CD14-positive monocyte (primary cell): ENCODE measurements at places on chromosomes 5 and 9. TPM values are rescaled to one million over a fixed set of nuclear protein-coding genes. Genes with fewer than 3 reads are reported as not detected.

TEX48 gene
- not detected for polyA plus RNA-seq

BAAT gene
- polyA plus RNA-seq = not detected in 2 replicates

GRCh38 chr5:134178096-134178419 lies 1.3 kb upstream of the SKP1 start:
- H3K4me3 ChIP-seq = no peak overlapping the region
- H3K4me1 ChIP-seq = peaks cover 11% of the 10 kb centered on the region
- peaks cover 4% of the 10 kb centered on the region for H3K36me3 ChIP-seq

SLIT3 gene
- polyA plus RNA-seq = not detected

SPINK1 gene
- polyA plus RNA-seq = not detected

FBXW11 gene
- polyA plus RNA-seq = 18.2 TPM

GRCh38 chr5:171785517-171785916 lies at the start of gene SMIM23:
Gene SMIM23 (plus strand): TSS chr5:171785817. CDS start chr5:171785872, 55 bp downstream.
- no peak for DNase-seq
- H3K36me3 ChIP-seq = no peaks in the 10 kb centered on the region
- H3K4me3 ChIP-seq = no peak within 1 kb of the TSS
- H3K27me3 ChIP-seq = no peaks in the 10 kb centered on the region
- H3K4me1 ChIP-seq = no peaks in the 10 kb centered on the region

PCDHB9 gene
- polyA plus RNA-seq = not detected

NKD2 gene
- not detected in 2 replicates for polyA plus RNA-seq

- no peaks in the 10 kb centered on the region for H3K36me3 ChIP-seq
Observed at GRCh38 chr9:89602978-89603766, 1.6 kb upstream of the GADD45G start.

GRCh38 chr9:112411626-112412027 lies 31.7 kb downstream of the HSDL2 start:
- H3K4me3 ChIP-seq = no peak overlapping the region
- DNase-seq = no peak
- H3K27ac ChIP-seq = no peak overlapping the region
- H3K27me3 ChIP-seq = no peaks in the 10 kb centered on the region
- peaks cover 11% of the 10 kb centered on the region for H3K4me1 ChIP-seq
- peaks cover 8% of the 10 kb centered on the region for H3K36me3 ChIP-seq

NR5A1 gene
- polyA plus RNA-seq = not detected

ADAMTS16 gene
- not detected in 2 replicates for polyA plus RNA-seq

PTGR1 gene
- 1.1 TPM for polyA plus RNA-seq

SPATA6L gene
- polyA plus RNA-seq = not detected in 2 replicates

DNA sequence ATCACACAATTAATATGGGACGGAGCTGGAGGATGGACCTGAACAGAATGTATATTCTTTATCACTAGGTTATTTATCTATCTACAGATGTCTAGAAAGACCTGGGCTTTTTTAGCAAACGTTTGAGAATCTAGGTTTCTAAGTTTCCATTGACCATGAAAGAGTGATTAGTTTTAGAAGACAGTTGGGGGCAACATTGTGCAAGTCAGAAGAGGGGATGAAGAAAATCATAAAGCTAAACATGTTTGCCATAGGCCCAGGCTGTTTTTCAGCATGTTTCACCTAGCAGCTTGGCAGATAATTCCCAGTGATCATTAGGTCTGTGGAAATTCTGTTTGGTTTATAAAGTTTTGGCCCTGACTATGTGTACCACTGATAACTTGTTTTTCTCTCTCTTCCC lies 44.1 kb upstream of the CDKN2B start:
- peaks cover 15% of the 10 kb centered on the region for H3K4me1 ChIP-seq
- DNase-seq = no peak
- H3K27ac ChIP-seq = no peak overlapping the region
- H3K4me3 ChIP-seq = no peak overlapping the region
- no peaks in the 10 kb centered on the region for H3K27me3 ChIP-seq
- no peaks in the 10 kb centered on the region for H3K36me3 ChIP-seq

DNA sequence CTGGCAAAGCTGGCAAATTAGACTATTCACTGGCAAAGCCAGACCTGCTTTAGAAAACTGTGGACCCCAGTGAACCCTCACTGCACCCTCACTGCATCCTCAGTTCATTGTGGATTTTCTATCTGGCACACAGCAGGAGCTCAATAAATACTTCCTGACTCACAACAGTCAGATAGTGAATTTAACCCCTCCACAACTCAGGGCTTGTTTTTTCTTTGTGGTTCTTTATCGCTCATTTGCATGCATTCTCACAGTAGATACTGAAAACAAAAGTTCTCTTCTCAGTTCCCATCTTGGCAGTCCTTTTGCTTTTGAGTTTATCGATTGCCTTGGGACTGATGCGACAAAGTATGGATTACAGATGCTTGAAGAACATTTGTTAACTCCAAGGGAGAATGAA lies 99.8 kb downstream of the ACTL7B start:
- H3K4me1 ChIP-seq = no peaks in the 10 kb centered on the region
- H3K4me3 ChIP-seq = no peak overlapping the region
- H3K36me3 ChIP-seq = no peaks in the 10 kb centered on the region
- H3K27me3 ChIP-seq = no peaks in the 10 kb centered on the region

GRCh38 chr5:144201588-144201987 lies 30.9 kb downstream of the KCTD16 start:
- no peak for DNase-seq
- peaks cover 27% of the 10 kb centered on the region for H3K27me3 ChIP-seq
- H3K27ac ChIP-seq = no peak overlapping the region
- no peak overlapping the region for H3K4me3 ChIP-seq

- no peak overlapping the region for H3K4me3 ChIP-seq
- no peak for DNase-seq
- H3K4me1 ChIP-seq = peaks cover 82% of the 10 kb centered on the region
- peaks cover 72% of the 10 kb centered on the region for H3K36me3 ChIP-seq
- peak overlapping the region; percentile 44 for H3K27ac ChIP-seq
- H3K27me3 ChIP-seq = no peaks in the 10 kb centered on the region
Observed at GRCh38 chr5:135383803-135384495, 15.1 kb downstream of the MACROH2A1 start.

FSD1L gene
- 0.27 and 1.5 TPM in 2 replicates for polyA plus RNA-seq

DNA sequence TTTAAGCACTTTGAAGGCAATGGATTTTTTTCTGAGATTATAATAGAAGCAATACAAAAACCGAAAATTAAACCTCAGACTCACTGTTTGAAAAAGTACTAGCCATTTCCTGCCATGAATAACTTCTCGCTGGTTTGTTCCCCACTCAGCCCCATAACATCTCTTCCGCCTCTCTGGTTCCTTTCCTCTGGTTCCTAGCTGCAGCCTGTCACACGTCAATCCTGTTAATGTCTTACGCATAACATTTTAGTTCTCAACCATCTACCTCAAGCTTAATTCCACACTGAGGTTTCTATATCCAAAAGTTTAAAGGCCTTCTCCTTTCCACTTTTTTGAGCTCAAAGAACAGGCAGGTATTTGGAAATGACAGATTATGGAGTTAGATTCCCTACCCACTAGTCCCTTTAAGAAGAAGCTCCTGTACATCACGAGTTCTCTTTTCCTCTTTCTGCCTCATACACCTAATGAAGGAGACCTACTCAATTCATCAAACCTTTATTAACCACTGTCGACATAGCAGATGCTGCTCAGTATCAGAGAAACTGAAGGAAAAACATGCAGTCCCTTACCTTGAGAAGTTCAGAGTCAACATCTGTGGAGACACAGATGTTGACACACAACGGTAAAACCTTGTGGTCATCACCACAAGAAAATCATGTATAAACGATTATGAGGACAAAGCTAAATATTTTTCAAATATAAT lies 243.0 kb upstream of the PTGER4 start:
- H3K4me1 ChIP-seq = peaks cover 23% of the 10 kb centered on the region
- H3K27me3 ChIP-seq = no peaks in the 10 kb centered on the region
- no peak overlapping the region for H3K4me3 ChIP-seq
- H3K36me3 ChIP-seq = no peaks in the 10 kb centered on the region

- no peak overlapping the region for H3K4me3 ChIP-seq
- H3K4me1 ChIP-seq = no peaks in the 10 kb centered on the region
- no peak for DNase-seq
- H3K36me3 ChIP-seq = no peaks in the 10 kb centered on the region
- H3K27me3 ChIP-seq = peaks cover 47% of the 10 kb centered on the region
- no peak overlapping the region for H3K27ac ChIP-seq
Observed at GRCh38 chr5:135921388-135921787, 25.7 kb upstream of the IL9 start.

CARTPT gene
- polyA plus RNA-seq = not detected in 2 replicates

DNA sequence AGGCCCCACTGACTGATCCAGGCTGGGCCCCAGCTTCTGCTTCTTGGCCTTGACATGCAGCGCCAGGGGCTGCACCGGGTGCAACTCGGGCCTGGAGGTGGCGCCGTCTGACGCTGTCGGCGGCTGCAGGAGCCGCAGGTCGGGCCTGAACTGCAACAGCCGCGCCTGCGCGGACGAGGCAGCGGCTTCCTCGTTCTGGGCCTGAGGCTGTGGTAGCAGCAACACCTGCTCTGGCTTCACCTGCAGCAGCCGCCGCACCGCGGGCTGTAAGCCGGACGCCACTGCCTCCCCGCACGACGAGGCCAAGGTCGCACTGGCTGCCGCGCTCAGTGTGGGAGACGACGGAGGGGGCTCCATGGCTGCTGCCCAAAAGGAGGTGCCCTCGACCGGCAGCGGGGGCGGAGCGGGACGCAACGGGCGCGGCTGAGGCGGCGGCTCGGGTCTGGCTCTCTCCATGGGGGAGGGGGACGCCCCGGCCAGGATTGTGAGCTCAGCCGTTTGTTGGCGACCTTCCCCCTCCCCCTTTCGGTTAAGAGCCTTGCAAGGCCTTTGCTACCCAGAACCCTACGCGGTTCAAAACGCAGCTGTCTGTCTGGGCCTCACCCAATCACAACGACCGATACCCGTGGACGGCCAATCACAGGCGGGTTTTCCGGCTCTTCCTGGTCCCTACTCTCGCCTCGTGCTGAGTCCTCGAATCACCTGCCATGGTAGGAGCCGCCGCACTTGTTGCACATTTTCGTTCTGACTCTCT lies 438 bp downstream of the SOX30 start:
- peak; percentile 87 for DNase-seq
- H3K4me3 ChIP-seq = peak overlapping the region; percentile 71
- peaks cover 13% of the 10 kb centered on the region for H3K4me1 ChIP-seq
- H3K27me3 ChIP-seq = no peaks in the 10 kb centered on the region
- H3K27ac ChIP-seq = peak overlapping the region; percentile 63

- peaks cover 1% of the 10 kb centered on the region for H3K4me1 ChIP-seq
- no peak overlapping the region for H3K4me3 ChIP-seq
- no peaks in the 10 kb centered on the region for H3K36me3 ChIP-seq
- no peaks in the 10 kb centered on the region for H3K27me3 ChIP-seq
Observed at GRCh38 chr9:89083626-89084025, 92.4 kb downstream of the S1PR3 start.

SLC4A9 gene
- not detected for polyA plus RNA-seq

DNA sequence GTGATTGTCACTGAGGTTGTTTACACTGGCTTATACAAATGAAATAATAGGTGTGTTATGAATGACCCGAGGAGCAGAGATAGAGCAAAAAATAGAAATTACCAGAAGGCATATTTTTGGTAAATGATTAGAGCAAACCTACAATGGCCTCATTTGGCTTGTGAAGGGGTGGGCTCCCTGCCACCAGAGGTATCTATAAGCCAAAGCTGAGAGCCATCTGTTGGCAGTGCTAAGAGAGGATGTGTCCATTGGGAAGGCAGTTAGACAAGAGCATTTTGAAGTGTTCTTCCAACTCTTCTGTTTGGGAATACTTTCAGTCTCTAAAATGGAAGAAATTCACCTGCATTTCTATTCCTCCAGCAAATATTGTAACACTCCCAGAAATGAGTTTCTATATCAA lies 10.6 kb downstream of the NIPAL4 start:
- no peaks in the 10 kb centered on the region for H3K36me3 ChIP-seq
- H3K27ac ChIP-seq = no peak overlapping the region
- no peak for DNase-seq
- H3K4me1 ChIP-seq = peaks cover 13% of the 10 kb centered on the region
- H3K4me3 ChIP-seq = no peak overlapping the region
- no peaks in the 10 kb centered on the region for H3K27me3 ChIP-seq

GRCh38 chr9:107018861-107019545 lies 156.0 kb downstream of the ZNF462 start:
- H3K27ac ChIP-seq = no peak overlapping the region
- DNase-seq = no peak
- no peak overlapping the region for H3K4me3 ChIP-seq
- H3K4me1 ChIP-seq = no peaks in the 10 kb centered on the region
- H3K27me3 ChIP-seq = no peaks in the 10 kb centered on the region

LCN9 gene
- not detected for polyA plus RNA-seq

ADAMTS12 gene
- not detected in 2 replicates for polyA plus RNA-seq

DNA sequence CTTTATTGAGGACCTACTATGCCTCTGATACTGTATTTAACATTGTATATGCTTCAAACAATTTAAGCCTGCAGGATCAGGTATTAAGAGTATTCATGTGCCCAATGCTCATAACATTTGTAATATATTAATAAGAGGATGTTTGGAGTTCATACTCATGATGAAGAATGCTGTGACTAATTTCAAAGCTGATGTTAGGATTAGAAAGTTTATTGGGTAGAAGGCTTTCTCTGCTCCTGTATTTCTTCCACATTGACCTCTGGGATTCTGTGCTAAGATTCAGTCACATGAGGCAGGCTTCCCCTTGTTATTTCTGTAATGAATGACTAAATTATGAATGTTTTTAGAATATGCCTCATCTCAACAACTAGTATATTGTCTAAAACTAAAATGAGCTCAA lies 456.4 kb downstream of the NFIB start:
- no peak overlapping the region for H3K27ac ChIP-seq
- H3K27me3 ChIP-seq = no peaks in the 10 kb centered on the region
- H3K4me3 ChIP-seq = no peak overlapping the region
- H3K4me1 ChIP-seq = no peaks in the 10 kb centered on the region

DNA sequence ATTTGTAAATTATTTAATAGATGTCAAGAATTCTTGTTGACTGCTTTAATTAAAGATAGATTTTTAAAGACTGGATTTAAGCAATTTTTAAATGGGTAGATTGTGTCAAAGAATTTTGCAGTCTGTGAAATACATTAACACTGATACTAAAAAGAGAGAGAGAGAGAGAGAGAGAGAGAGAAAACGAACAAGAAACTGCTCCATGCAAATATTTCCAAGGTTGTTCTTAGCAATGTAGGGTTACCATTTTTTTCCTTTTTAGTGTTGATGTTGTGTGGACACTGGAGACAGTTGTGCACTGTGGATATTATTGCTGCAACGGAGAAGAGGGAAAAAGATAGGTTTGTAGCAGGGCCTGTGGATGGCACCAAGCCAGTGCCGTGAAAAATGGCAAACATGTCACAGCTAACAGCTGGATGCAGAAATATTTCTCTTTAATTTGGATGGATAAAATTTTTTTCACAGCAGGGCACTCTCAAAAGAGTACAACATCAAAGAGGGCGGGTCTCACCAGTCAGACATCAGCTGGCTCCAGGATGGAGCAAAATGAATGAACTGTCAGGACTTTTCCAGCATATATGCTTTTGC lies 58.2 kb downstream of the PRDM6 start:
- no peaks in the 10 kb centered on the region for H3K36me3 ChIP-seq
- no peak overlapping the region for H3K27ac ChIP-seq
- no peak for DNase-seq
- H3K4me1 ChIP-seq = no peaks in the 10 kb centered on the region
- H3K4me3 ChIP-seq = no peak overlapping the region

DNA sequence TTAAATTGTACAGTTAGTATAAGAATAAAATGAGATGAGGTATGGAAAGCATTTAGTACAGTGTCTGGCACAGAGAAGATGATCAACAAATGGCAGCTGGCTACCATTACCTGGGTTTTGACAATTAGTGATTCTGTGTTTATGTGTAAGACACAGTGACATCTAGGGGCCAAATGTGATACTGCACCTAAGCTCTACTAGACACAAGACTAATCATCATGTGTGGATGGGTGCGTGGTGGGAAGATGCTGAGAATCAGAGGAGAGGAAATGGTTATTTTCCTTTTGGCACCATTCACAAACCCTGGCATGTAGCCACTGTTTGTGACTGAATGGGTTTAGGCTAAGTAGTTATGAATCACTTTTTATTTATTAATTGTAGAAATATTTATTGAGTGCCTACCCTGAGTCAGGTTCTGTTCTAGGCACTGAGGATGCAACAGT lies 109.8 kb upstream of the TBC1D2 start:
- no peak for DNase-seq
- no peak overlapping the region for H3K4me3 ChIP-seq
- H3K27me3 ChIP-seq = no peaks in the 10 kb centered on the region
- H3K27ac ChIP-seq = no peak overlapping the region
